CD14-positive monocyte (primary cell): ENCODE measurements at places on chromosomes 12 and 14.

- no peak for DNase-seq
These were observed 75.3 kb upstream of the TSPAN8 start for GRCh38 chr12:71233083-71233482.

GRCh38 chr14:58299401-58300330, 1.3 kb downstream of the ARID4A start:
- no peak for DNase-seq

DNA sequence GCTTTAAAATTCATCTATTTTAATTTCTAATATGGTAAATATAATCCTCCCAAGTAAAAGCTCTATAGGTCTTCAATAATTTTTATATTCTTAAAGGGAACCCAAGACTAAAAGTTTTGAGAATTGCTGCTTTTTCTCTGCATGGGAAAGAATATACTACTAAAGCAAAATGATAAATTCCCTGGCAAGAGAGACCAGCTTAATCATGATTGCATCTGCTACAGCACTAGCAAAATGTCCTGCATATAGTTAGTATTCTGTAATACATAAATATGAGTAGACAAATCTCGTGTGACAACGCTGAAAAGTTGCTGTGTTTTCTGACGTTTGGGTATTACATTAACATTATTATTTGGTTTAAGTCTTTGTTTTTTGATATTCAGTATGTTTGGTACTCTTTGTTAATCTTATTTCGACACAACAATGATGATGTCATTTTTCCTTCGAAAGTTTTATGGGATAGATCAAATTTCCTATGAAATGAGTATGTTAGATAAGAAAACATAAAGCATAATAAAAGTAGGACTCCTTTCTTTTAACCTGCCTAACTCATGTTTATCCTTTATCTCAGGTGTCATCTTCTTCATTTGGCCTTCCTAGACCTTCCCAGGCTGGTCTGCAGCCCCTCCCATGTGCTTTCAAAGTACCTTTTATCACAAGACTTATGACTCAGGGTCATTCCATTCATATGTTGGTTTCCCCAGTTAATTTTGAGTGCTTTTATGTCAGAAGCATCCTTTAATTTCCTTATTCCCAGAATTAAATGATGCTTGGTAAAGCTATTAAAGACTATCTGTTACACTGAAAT, 321.9 kb downstream of the RAD51B start:
- DNase-seq = no peak

DNA sequence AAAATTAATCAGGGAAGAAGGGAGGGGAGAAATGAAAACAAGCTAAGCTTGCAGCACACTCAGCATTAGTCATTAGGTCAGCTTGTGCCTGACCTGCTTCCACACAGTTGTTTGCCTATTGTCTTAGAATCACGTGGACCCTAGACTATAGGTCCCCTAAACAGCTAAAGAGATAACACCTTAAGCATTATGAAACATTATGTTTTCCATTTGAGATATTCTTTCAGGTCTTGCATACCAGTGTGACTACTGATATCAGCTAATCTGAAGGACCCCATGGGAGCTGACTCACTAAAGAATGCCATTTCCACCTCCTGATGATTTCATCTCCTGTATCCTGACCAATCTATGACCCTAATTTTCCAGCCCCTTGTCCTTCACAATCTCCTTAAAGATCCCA, 154.1 kb upstream of the FUT8 start:
- no peak for DNase-seq

DNA sequence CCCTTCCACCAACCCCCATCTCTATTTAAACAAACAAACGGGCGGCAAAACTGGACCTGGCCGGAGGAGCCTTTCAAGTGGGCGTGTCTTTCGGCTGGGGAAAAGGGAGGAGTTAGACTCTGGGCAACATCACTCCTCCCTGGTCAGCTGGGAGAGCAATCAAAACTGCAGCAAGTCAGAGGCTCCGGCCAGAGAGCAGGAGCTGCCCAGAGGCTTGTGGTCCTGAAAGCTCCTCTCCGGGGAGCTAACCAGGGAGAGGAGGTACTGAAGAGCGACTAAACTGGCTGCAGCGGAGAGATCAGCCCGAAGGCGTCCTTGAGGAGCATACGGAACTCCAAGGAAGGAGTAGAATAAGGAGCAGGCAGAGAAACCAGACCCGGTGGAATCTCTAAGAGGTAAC, at the start of gene NEUROD4:
Gene NEUROD4, plus strand, starts transcription at position 191 of the 400 bp plus-strand sequence. CDS start 6,466 bp downstream, outside the sequence.
- DNase-seq = peak; percentile 46

- peak; percentile 18 for DNase-seq
These were observed 1.1 kb downstream of the LIN52 start for GRCh38 chr14:74085828-74086227.

DNA sequence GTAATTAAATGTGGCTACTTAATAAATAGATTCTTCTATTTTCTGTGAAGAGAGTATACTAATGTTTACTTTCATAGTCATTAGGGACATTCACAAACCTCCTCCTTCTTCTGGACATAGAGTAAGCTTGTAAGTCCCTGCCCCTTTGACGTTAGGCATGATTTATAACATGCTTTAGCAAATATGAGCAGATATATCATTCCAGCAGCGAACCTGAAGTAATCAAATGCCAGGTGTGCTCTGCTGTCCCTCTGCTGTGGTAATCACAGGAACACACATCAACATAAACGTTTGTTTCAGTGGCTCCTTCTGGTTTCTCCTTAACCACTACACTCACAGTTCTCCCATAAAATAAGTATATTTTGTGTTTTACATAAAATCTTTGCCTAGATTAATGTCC, 961.8 kb downstream of the FLRT2 start:
- no peak for DNase-seq

- DNase-seq = no peak
These were observed 1212.9 kb downstream of the BCL11B start for GRCh38 chr14:98059106-98059505.

GRCh38 chr14:73235531-73236155, 1.7 kb upstream of the PAPLN start:
- DNase-seq = no peak

GRCh38 chr12:91171476-91171875, 11.1 kb downstream of the DCN start:
- DNase-seq = no peak

DNA sequence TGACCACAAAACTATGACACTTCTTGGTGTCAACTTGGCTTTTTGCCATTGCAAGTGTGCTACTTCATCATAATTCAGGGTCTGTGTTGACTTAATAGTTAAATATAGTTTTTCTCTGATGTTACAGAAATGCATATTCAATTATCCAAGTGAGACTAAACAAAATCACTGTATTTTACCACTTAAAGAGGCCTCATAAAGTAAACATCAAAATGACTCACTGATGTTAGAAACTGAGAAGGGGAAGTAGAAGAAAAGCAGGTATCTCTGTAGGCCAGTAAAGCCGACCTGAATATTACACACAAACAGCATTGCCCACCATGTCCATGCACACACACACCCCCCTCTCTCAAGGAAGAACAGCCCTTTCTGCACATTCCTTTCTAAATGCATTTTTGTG, 55.4 kb downstream of the RPAP3 start:
- DNase-seq = no peak

GRCh38 chr12:57582440-57582839, 8.6 kb upstream of the PIP4K2C start:
- no peak for DNase-seq

DNA sequence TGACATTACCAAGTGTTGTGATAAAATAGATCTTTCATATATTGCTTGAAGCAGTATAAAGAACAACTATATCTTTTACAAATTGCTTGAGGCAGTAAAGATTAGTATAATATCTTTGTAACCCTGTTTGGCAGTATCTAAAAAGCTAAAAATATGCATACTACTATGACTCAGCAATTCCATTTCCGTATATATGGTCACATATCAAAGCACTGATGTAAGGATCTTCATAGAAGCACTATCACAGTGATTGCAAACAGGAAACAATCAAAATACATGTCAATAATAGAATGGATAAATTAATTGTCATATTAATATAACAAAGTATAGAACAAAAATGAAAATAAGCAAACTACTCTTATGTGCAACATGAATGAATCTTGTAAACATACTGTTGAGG, 158.4 kb upstream of the IGF1 start:
- DNase-seq = no peak

DNA sequence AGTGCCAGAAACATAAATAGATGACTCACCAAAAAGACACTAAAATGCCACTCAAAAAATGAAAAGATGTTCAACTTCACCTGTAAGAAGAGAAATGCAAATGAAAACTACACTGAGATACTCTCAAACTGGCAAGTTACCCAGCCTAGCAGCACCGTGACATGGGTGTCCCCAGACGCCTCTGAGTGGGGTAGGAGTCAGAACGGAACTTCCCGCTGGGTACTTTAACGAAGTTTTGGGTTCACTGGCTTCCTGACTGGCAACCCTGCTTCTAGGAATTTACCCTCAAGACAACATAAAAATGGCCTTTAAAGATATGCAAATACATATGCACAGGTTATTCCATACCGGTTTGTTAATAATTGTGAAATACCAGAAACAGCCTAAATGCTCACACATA, 52.6 kb downstream of the RIMBP2 start:
- no peak for DNase-seq

GRCh38 chr12:89514751-89515150, 9.8 kb downstream of the GALNT4 start:
- DNase-seq = peak; percentile 38

DNA sequence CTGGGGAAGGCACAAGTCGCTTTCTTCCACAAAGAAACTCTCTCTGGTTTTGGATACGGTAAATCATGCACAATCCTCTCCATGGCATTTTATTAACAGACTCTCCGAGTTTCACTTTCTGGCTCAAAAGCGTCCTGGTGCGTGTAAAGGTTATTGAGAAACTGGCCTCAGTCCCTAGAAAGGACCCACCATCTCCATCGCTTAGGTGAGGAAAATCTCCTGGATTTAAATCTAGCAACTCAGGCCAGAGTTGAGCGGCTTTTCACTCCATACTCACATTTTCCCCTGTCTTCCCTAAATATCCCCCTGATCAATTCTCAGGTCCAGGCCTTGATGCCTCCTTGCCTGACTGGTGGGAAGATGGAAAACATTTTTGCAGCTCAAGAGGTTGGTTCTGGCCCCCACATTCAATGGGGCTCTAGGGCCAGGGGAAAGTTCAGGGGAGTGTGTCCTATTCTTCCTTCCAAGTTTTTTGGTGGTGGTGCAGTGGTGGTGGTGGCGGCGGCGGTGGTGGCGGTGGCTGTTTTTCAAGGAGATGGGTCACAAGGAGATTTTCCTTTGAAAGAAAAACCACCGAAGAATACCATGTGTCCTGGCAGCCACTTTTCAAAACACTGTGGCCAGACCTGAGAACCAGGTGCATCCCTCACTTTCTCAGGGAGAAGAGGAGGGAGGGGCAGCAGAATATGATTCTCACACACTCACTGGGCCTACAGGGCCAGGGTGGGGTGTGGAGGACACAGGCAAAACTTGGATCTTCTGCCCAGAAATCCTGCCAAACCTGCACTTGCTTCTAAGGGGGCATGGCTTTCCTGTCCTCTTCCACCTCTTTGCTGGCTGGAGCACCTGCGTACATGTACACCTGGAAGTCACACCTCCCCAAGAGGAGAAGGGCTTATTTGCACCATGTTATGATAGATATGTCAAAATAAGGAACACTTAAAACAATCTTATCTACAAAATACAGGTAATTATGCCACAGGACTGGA, 46.7 kb upstream of the PNMA1 start:
- DNase-seq = peak; percentile 5

DNA sequence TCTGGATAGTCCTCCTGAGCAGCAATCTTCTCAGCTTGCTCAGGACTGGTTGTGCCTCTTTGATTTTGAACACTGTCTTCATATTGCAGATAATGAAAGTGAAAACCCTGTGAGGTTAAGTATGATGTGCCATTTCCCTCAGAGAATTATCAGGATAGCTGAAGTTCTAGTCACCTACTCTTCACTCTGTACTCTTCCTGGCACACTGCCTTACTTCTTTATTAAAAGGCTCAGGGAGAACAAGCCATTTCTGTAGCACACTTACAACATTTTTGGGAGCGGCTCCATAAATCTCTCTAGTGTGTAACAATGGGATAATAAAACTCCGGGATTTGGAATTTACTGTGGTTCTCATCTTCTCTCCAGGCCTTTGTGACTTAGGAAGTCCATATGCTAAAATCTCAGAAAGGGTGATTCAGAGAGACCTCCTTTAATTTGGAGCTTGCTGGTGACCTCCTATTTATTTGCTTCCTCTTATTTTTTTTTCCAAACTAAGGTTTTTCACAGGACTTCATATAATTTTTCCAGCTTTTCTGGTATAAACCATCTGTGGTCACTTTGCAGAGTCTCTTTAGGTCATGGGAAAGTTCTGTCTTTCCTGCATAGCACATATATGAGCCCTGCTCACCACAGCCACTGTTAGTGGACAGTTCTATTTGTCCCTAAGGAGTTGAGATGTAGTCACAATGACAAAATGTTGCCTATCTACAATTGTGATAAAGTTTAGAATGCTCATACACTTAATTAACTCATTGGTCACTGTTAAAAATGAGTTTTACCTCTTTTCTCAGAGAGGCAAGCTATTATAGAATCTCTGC, 53.5 kb upstream of the LDHB start:
- DNase-seq = no peak

GRCh38 chr14:64970041-64970440, 2.1 kb downstream of the RAB15 start:
- DNase-seq = no peak

- no peak for DNase-seq
These were observed 174.4 kb downstream of the FOXA1 start for GRCh38 chr14:37420622-37421021.

- DNase-seq = no peak
These were observed 4.9 kb downstream of the ETV6 start for GRCh38 chr12:11654338-11654737.

GRCh38 chr14:92988786-92989755, 66.1 kb downstream of the CHGA start:
- DNase-seq = no peak

DNA sequence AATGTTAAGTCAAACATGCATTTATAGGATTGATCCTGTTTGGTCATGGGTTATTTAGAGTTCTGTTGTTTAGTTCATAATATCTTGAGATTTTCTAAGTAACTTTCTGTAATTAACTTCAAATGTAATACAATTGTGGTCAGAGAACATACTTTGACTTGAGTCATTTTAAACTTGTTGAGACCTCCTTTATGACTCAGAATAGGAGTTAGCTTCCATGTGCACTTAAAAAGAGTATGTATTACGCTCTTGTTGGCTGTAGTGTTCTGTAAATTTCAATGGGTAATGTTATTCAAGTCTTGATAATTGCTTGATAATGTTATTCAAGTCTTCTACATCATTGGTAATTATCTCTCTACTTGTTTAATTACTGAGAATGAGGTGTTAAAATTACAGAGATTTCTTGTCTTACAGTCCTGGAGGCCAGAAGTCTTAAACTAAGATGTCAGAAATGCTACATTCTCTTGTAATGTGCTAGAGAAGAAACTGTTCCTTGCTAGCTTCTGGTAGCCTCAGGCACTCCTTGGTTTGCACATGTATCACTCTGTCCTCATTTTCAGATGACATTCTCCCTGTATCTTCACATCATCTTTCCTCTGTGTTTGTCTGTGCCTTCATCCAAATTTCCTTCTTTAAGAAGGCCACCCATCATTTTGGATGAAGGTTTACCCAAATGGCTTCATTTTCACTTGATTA, 197.3 kb downstream of the TMTC3 start:
- DNase-seq = no peak

- DNase-seq = no peak
These were observed 105.0 kb downstream of the SLC35F4 start for GRCh38 chr14:57760896-57761295.
